ENCODE measurements at places on chromosomes 2 and 18.

DNA sequence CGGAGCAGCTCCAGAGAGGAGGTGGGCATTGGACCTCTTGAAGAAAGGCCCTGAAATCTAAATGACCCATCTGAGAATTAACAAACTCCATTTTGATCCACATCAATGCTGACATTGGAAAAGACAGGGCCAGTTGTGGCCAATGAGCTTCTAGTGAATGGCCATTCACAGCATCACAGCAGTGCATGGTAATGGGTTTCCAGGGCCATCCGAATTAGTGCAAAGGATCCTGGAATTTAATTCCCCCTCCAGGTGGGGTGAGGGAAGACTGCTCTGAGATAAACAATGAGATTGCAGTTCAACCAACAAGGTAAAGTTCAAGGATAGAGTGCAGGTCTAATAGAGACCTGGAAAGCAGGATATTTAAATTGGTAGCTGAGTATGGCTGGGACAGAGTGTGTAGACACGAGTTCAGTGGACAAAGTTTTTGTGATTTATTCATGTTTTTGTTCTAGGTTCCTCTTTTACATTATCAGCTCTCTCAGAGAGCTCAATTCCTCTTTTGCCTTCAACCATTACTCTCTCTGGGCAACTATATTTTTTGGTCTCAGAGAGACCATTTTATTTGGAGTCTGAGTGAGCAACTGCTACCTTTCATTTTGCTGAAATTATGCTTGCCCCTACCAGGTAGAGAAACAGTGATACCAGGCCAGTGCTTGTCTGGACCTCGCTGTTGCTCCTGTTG, 5.0 kb downstream of the TACR1 start:
- DNase-seq: no peak

DNA sequence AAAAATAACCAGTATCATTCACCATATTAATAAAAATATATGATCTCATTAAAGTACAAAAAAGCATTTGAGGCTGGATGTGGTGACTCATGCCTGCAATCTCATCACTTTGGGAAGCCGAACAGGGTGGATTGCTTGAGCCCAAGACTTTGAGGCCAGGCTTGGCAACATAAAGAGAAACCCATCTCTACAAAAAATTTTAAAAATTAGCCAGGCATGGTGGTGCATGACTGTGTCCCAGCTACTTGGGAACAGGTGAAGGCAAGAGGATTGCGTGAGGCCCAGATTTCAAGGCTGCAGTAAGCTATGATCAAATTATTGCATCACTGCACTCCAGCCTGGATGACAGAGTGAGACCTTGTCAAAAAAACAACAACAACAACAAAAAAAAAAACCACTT, 75.9 kb downstream of the RAD51AP2 start:
- DNase-seq: peak; percentile 3

GRCh38 chr2:233056961-233057605, 3.1 kb upstream of the INPP5D start:
- no peak for DNase-seq

DNA sequence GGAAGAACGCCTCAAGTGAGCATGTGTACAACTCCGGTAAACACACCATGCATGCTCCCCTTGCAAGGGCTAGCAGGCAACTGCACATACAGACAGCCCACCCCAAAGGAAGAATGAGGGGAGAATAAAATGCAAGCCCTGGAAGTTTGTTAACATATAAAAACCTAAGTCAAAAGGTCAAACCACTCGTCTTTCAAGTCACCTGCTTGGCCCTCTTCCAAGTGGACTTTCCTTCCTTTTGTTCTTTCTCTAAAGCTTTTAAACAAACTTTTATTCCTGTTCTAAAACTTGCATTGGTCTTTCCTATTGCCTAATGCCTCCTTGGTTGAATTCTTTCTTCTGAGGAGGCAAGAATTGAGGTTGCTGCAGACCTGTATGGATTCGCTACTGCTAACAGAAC, 5.2 kb upstream of the RPIA start:
- DNase-seq: no peak

DNA sequence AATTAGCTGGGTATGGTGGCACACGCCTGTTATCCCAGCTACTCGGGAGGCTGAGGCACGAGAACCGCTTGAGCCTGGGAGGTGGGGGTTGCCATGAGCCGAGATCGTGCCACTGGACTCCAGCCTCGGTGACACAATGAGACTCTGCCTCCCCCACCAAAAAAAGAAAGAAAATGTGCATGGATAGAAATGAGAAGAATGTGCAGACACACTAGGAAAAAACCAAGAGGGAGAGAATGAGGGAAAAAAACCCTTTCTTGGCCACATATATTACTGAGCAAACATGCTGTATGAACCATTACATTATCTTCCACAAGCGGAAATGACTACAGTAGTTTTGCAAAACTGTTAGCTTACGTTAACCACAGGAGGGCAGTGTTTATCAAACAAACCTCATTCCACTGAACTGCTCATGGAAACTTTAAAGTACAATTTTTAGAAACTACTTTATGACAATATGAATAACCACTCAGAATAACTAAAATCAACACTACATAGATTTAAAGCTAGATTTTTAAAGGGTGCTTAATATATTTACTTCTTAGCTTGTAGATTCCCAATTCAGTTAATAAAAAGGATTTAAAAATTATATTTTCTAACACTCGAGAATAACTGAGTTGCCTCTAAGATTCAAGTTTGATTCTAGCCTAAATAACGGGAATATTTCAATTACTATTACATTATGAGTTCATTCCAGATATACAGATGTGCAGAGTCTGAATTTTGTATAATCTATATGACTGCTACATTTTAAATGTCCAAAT, 26.4 kb downstream of the ASXL2 start:
- DNase-seq: peak; percentile 87

- DNase-seq: no peak
Measured at GRCh38 chr2:46369783-46370182, 72.6 kb downstream of the EPAS1 start.

DNA sequence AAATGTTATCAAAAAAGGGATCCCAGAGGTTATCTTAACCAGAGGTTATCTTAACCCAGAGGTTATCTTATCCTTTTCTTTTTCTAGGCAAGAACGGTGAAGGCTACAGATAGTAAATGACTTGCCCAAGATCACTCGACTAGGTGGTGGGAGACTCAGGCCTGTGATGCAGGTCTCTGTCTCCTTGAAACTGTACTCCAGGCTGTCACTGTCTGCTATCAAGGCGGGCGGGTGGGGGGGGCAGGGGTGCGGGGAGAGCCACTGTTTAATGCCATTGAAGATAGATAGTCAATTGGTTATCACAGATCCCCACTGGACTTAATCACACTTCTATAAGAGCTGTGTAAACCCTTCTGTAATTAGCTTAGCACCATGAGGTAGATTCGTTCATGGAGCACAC, 315.9 kb upstream of the TCF4 start:
- no peak for DNase-seq

DNA sequence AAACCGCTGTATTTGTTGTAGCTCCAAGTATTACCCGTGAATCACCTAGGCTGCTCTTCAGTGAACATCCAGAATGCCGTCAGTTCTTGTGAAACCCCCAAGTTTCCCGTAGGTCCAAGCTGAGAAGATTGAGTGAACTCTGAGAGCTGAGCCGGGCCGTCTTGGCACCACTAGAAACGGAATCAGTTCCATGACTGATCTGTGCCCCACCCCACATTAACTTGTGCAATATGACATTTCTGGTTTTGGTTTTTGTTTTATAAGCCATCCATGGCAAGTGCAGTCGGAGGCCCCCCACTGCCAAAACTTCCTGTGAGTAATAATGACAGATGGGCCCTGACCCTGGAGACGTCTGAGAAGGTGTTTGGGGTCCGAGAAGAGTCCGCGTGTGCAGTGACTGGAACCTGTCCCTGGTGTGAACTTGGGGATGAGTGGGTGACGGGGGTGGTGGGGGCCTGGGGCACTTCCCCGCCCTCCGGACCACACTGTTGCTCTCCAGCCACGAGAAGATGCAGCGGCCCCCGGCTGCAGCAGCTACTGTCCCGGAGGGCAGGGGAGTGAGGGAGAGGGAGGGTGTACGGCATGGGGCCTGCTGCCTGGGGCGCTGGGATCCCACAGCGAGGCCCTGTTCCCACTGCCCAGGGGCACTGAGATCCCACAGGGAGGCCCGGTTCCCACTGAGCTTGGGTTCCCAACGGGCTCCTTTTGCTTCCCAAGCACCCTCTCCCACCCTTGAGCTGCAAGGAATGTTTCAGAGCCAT, 26.5 kb downstream of the NFATC1 start:
- DNase-seq: peak; percentile 80

DNA sequence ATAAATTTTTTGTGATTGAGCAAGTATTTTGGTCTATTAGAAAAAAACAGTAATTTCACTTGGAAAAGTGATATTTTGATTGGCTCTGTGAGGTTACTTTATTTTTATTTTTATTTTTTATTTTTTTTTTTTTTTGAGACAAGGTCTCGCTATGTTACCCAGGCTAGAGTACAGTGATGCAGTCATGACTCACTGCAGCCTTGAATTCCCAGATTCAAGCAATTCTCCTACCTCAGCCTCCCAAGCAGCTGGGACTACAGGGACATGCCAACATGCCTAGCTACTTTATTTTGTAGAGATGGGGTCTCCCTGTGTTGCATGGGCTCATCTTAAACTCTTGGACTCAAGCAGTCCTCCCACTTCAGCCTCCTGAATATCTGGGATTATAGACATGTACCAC, 60.9 kb upstream of the MGAT5 start:
- peak; percentile 87 for DNase-seq

Data from fibroblast of mammary gland (primary cell).